ENCODE measurements at places on chromosomes 16 and 17.

- DNase-seq, result no peak
Observed at GRCh38 chr16:79871906-79872305, 271.4 kb upstream of the MAF start.

GRCh38 chr16:66592241-66592640 is 12.3 kb upstream of the CMTM3 start:
- DNase-seq, result no peak

- DNase-seq, result peak; percentile 28
Observed at GRCh38 chr16:14186007-14186794, 115.1 kb downstream of the MRTFB start.

- no peak for DNase-seq
Observed at GRCh38 chr17:27413792-27414191, 42.5 kb upstream of the KSR1 start.

- no peak for DNase-seq
Observed at GRCh38 chr17:74079537-74080300, 123.8 kb upstream of the RPL38 start.

DNA sequence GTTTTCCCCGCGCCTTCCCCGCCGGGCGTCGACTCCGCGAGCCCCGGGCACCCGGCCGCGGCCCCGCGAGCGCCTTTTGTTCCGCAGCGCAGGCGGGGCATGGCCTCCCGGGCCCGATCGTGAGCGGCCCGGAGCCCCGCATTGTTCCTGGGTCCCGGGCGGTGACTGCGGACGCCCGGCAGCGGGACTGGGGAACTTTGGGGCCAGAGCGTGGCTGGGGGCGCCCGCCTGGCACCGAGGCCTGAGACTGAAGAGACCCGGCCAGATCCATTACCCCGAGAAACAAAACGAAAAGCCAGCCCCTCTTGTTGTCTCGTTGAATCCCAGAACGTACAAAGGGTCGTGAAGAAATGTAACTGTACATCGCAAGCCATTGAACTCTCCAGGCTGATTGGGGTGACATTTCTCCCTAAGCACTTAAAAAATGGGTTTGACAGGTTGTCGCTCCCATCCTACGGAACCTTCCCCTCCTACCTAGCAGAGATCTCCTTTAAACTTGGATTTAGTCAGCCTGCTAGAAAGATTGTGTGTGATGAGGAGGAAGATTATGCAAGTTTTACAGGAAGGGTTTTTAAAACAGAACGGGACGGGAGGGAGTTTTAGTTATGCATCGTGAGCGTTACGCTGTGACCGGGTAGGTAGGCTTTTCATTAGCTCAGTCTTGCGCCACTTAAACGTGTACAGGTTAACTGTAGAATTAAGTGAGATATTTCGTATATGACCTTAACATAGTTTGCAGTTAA is 825 bp downstream of the METTL9 start:
- DNase-seq, result no peak

DNA sequence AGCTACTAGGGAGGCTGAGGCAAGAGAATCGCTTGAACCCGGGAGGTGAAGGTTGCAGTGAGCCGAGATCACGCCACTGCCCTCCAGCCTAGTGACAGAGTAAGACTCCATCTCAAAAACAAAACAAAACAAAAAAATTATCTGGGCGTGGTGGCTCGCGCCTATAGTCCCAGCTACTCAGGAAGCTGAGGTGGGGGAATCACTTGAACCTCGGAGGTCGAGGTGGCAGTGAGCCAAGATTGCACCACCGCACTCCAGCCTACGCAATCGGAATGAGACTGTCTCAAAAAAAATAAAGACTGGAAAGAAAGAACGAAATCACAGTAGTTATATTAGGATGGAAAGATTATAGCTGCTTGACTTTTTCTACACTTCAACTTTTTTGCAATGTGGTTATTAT is 18.9 kb downstream of the COG1 start:
- DNase-seq, result no peak

DNA sequence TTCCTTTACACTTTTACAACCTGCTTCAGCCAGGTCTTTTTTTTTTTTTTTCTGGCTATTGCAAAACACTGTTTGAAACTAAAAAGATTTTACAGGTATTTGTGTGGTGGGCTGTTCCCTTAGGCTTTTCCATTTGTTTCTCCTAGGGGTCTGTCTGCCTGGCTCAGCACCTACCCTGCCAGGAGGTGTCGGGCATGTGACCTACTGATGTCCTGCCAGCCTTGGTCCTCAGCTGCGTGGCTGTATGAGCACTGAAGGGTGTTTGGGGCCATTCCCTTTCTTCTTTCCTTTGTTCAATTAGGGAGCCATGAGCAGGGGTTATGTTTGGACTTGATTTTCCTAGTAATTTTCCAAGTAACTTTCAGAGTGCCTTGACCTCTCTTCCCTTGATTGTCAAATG is 269.2 kb upstream of the SALL1 start:
- DNase-seq, result no peak

GRCh38 chr16:79045191-79045590 is 555.3 kb downstream of the MAF start:
- no peak for DNase-seq

DNA sequence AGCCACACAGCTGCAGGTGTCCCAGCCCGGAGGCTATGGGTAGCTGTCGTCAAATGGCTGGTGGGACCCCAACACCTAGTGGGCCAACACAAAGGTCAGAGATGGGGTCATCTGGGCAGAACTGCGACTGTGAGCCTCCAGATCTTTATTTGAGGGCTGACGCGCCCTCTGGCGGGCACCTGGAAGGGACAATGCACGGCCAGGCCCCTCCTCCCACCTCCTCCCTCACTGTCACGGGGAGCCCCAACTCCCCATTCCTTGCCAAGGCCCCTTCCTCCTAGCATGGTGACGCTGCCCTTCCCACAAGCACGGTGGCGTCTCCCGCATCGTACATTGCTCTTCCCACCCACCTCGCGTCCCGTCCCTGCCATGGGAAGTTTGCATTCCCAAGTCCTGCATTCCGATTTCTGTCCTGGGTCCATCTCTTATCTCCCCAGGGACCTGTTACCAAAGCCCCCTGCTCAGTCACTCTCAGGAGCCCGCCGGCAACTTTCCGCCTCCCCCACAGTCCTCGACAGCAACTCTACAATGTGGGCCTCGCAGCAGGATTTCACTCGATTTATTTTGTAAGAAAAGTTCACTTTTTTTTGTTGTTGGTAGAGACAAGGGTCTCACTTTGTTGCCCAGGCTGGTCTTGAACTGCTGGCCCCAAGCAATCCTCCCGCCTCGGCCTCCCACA is 1.0 kb downstream of the TLE7 start:
- peak; percentile 87 for DNase-seq

GRCh38 chr17:60256174-60256573 is 106.4 kb downstream of the CA4 start:
- no peak for DNase-seq

DNA sequence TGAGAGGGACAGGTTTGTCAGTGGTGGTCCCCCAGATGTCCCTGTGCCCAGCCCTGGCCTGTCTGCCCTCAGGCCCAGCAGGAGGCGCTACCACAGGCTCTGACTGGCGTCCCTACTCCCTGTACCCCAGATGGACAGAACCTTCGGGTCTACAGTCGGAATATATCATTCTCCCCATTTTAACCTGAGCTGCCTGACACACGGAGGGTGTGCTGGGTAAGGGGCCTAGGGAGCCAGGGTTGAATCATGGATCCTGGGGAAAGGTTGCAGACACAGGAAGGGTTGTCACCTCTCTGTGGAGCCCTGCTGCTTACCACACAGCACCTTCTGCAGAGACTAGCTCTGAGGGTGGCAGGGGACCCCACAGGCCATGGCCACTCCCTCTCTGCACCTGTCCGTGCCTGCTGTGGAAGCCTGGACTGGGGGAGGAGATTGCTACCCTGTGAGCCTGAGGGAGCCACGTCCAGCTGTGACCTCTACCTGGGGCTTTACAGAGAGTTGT is 162.2 kb upstream of the ZNF267 start:
- DNase-seq, result peak; percentile 34

- no peak for DNase-seq
Observed at GRCh38 chr17:41906465-41907184, 12.1 kb downstream of the ACLY start.

DNA sequence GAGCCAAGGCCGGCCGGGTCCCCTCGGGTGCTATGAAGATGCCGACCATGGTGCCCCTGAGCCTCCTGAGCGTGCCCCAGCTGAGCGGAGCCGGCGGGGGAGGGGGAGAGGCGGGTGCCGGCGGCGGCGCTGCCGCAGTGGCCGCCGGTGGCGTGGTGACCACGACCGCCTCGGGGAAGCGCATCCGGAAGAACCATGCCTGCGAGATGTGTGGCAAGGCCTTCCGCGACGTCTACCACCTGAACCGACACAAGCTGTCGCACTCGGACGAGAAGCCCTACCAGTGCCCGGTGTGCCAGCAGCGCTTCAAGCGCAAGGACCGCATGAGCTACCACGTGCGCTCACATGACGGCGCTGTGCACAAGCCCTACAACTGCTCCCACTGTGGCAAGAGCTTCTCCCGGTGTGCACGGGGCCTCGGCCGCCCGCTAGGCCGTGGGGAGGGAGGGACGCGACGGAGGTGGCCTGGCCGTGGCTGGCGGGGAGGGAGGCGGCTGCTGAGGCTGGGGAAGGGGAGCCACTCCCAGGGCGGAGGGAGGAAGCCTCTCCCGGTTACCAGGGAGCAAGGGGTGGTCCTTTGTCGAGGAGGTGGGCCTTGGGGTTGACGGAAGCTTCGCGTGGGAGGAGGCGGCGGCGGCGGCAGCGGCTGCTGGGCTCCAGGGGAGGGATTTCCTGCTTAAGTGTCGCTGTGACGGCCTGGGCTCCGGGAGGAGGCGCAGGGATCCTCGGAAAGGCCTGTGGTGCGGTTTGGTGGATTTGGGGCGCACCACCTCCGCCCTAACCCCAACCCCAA is 1.3 kb downstream of the MAZ start:
- DNase-seq, result peak; percentile 37

DNA sequence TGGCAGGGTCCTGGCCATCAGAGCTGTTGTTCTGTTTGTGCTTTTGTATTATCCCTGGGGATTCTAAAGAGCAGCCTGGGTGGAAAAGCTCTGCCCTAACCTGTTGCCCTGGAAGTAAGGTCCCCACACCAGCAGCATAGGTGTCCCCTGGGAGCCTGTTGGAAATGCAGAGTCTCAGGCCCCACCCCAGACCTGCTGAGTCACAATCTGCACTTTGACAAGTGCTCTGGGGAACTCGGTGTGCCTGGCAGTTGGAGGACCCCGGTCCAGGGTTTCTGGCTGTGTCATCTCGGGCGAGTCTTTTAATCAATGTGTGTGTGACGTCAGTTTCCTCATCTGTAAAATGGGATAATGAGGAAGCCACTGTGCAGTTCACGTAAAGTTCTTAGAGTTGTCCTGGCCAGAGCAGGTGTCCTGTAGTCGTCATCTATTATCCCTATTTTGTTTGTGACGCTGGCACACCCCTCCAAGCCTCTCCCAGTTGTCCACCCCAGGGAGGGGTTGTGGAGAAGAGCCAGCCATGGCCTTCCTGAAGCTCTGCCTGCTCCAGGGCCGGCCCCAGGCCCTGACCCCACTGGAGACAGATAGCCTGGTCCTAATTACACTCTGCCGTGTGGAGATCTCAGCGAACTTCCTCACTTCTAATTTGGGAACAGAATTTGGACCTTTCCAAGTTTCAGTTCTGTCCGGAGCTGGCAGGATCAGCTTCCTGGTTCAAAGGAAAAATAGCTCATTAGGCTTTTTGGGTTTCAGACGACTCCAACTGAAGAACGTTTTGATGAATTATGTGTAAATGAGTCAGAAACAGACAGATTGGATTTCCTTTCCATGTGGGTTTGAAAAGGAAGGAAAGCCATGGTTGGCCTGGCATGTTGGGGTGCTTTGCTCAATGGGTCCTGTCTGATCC is 295.7 kb upstream of the FOXF1 start:
- DNase-seq, result no peak

DNA sequence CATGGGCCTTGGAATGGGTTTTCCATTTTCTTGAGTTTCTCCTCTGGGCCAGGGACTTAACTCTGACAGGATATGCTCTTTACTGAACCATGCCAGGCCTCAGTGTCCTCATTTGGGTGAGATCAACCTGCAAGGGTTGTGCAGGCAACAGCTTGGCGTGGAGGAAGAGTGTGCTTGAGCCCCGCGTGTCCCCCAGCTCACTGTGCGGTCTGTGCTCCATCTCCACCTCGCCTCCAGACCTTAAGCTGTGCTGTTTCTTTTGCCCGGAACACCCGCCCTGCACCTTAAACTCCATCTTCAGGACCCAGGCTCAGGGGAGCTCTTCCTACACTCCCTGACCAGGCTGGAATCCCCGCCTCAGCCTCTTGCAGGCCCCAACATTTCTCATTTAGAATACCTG is 9.7 kb downstream of the RUSF1 start:
- DNase-seq, result no peak

DNA sequence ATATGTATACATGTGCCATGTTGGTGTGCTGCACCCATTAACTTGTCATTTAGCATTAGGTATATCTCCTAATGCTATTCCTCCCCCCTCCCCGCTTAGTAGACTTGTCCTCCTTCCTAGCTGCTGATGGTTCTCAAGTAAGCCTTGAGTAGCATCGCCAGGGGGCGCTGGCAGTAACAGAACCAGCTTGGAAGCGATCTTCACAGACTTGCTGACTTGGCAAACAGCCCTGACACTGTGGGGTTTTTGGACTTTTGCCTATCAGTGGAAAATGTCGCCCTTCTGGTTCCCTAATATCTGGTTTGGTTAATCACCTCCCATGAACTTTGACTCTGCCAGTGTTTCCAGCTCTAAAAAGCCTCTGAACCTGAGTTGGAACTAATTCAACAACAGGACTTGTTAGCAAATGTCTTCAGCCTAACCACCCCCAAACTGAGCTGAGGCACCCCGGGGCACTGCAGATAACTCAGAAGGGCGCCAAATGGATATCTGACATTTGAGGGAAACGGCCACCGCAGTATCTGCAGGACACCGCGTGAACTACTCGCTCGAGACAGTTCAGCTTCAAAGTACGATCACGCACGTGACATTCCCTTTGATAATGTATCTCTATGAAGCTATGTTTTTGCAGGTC is 15.4 kb upstream of the SPATA32 start:
- DNase-seq, result peak; percentile 90

- DNase-seq, result peak; percentile 11
Observed at GRCh38 chr17:31093866-31094599, 744 bp upstream of the NF1 start.

- DNase-seq, result peak; percentile 77
Observed at GRCh38 chr17:36731811-36732210, 130.4 kb downstream of the MRM1 start.

GRCh38 chr16:57377080-57377841 is 5.0 kb downstream of the CX3CL1 start:
- no peak for DNase-seq

DNA sequence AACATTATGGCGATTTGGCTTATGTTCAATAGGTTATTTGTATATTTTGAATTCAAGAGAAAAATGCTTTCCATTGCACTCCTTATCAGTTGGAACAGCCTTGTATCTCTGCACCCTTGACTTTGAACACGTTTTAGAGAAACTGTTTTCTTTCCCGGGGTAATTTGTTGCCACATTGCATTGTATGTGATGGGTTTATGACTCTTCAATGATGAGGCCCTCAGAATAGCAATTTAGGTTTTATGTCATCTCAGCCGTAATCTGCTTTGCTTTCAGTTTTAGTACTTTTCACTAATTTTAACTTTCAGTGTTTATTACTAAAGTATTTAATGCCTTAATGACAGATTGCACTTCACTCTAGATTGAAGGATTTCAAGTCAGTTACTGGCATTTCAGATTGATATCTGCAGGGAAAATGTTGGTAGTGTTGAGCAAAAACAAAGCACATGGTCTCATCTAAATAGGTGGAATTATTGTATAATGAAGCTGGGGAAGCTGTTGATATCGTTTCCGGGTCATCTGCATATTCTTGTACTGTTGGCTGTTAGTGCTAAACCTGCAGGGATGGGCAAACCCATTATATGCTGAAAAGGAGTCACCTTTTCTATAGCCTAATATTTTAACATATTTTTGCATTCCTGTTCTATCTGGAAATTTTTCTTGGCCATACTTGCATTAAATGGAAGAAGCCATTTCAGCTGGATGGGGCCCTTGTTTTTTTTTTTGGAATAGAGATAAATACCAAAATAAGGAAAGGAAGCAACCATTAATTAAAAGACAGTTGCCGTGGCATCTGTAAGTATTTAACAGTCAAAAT is 2.0 kb downstream of the LUC7L3 start:
- no peak for DNase-seq

Data from iPS-NIHi11 (cell line).